ENCODE measurements at places on chromosomes 1 and 21.

DNA sequence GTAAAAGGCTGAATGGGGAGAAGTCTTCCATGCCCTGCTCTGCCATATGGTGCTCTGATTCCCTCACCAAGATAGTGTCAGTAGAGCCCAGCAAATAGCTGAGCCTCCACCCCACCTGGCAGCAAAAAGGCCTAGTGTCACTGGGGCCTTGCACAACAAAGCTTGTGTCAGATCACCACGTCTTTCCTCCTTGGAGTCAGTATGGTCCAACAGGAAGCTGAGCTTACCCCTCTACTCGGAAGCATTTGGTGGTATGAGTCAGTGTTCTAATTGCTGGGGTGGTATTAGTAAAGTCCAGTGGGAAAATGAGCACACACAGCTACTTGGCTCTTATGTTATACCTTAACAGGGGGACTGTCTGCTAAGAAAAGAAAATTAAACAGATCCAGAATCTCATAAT lies 18.7 kb upstream of the RRP15 start:
- DNase-seq = no peak

- DNase-seq = no peak
Observed at GRCh38 chr1:206133751-206134415, 16.7 kb upstream of the AVPR1B start.

GRCh38 chr1:220689666-220690065 lies 497 bp upstream of the C1orf115 start:
- no peak for DNase-seq

DNA sequence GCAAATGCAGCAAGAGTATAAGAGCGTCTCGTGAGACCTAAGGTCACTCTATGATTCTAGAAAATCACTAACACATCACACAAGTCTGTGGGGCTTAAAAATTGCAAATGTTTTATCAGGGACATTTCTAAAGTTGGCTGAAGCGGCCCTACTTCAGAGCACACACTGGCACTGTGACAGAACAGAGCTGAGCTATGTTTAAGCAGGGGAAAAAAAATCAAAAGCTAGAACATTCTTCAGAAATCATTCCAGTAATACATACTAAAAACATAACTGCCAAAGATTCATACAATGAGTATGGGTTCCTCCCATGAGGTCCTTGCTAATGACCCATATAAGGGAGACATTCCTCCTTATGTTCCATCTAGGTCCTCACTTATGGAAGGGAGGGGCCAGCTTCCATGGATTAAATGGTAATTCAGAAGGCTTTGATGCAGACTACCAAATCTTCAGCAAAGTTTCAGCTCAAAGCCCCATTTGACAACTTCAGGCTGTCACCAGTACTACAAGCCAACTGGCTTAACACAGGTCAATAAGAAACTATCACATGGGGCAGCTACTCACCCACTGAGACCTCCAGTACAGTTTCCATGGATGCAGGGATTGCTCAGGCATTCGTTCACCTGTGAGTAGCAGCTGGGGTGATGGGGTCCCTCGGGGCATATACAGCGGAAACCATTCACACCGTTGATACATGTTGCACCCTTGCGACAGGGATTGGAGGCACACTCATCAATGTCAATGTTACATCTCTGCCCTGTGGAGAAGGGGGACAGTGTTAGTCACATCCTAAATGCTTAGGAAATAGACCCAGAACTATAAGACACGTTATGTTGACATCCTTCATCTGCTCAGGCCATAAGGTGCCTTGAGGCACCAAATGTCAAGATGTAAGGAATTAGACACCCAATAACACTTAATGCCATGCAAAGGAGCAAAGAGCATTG lies 58.4 kb upstream of the ADAM30 start:
- DNase-seq = no peak

DNA sequence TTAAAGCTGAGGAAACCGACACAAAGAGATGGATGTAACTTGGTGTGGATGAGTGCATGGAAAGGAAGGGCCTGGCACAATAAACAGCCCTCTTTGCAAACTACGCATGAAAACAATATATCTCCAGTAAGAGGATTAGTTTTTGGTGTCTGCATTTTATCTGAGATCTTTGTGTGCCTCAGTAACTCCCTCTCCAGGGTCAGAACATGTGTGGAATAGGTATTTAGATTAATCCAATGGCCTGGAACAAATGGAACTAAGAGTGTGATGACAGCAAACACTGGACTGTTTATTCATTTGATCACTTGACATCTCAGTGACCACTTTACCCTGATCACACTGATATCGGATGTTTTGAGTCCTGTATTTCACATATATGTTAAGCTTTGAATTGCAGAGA lies 45.3 kb downstream of the AKNAD1 start:
- DNase-seq = no peak

DNA sequence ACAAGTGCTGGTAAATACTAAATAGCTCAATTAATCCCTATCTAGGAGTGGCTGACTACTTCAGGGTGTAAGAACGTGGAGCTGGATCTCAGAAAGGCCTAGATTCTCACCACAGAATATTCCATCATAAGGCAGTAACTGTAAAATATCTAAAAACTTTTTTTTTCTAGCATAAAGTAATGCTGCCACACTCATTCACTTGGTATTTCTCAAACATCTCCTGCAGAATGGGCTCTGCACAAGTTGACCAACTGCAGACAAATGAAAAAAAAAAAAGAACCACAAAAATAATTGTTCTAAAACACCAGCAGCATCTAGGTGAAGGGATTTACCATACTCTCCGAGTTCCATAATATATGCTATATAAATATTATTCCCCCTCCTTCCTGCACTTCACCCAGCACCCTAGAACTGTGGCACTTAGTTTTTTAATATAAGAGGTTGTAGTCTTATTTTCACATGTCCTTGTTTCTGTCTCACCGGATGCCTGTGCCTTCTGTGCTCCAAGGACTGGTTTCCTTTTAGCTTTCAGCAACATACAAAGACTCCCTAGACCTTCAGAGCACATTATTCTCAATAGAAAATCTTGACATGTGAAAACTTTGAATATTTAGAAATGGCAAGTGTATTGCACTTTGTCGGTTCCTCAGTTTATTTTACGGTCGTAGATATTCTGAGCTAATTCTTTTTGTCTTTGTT lies 8.9 kb downstream of the VSIG8 start:
- no peak for DNase-seq

GRCh38 chr1:220655961-220656740 lies 34.0 kb upstream of the C1orf115 start:
- no peak for DNase-seq

DNA sequence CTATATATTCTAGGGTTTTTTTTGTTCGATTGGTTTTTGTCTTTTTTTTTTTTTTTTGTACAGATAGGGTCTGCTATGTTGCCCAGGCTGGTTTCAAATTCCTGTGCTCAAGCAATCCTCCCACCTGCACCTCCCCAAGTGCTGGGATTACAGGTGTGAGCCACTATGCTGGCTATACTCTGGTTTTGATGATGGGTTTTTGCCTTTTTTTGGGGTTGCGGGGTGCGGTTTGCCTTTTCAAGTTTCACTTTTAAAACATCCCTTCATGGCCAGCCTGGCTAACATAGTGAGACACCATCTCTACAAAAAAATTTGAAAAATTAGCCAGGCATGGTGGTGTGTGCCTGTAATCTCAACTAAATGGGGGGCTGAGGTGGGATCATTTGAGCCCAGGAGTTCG lies 10.0 kb downstream of the KDM5B start:
- no peak for DNase-seq

DNA sequence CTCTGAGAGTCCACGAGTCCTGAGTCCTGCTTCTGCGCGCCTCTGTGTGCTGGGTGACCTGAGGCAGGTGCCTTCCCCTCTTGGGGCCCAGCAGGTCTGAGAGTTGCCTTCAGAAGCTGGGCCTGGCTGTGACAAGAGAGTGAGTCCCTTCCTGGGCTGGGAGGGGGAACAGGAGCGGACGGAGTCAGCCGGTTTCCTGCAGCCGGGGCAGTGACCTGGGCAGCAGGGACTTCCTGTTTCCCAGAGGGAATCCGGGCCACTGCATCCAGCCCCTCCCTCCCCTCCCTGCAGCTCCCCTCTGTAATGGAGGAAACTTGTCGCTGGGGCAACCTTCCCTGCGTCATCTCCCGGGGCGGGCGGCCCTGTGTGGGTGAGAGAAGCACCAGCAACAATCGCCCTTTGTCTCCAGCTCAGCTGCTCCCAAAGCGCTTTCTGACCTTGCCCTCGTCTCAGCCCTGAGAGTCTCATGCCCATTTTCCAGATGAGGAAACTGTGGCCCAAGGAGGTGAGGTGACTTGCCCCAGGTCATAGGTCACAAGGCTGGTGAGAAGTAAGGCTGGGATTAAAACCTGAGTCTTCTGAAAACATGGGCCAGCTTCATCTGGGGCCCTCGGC lies 61.1 kb downstream of the SDC3 start:
- peak; percentile 81 for DNase-seq

- no peak for DNase-seq
Observed at GRCh38 chr1:157487504-157487903, 64.8 kb downstream of the FCRL5 start.

DNA sequence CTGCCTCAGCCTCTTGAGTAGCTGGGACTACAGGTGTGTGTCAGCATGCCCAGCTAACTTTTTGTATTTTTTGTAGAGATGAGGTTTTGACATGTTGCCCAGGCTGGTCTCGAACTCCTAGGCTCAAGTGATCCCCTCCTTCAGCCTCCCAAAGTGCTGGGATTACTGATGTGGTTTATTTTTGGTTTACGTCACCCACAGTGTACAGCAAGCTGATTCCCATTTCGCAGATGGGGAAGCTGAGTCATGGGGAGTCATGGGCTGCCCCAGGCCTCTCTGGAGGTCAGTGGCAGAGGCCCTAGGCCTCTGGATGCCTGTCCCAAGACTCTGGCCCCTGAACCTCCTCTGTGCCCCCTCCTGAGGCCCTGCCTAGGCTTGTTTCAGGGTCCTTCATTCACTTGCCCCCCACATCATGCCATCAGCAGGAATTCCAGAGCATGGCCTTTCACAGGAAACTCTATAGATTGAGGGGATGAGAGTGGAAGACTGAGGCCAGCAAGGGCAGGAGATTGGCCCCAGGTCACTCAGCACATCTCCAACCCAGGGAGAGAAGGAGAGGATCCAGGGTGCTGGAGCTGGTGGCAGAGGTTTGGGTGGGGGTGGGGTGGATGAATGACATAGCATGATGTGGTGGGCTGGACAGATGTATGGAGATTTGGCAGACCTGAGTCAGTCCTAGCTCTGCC lies 266.0 kb downstream of the PTPRU start:
- DNase-seq = no peak

GRCh38 chr21:36149788-36150711 lies 6.6 kb upstream of the DOP1B start:
- DNase-seq = no peak

GRCh38 chr1:244964112-244964971 lies 100.0 kb upstream of the HNRNPU start:
- no peak for DNase-seq

DNA sequence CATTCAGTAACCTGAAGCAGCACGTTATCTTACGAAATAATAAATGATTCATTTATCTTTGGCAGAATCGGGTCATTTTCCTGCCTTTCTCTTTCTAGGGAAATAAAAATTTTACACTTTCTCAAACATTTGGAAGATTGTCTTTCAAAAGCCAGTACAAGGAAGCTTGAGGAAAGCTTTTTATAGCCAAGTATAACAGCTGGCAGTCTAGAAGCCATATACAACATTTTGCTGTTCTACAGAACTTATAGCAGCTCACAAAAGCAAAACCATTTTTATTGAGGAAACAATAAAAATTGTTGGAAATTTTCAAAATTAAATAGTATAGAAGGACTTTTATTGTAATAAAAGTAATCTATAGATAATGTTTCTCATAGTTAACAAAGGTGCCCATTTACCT lies 448.6 kb downstream of the SMYD3 start:
- DNase-seq = no peak

GRCh38 chr1:227893300-227893948 lies 54.3 kb downstream of the WNT9A start:
- DNase-seq = no peak

DNA sequence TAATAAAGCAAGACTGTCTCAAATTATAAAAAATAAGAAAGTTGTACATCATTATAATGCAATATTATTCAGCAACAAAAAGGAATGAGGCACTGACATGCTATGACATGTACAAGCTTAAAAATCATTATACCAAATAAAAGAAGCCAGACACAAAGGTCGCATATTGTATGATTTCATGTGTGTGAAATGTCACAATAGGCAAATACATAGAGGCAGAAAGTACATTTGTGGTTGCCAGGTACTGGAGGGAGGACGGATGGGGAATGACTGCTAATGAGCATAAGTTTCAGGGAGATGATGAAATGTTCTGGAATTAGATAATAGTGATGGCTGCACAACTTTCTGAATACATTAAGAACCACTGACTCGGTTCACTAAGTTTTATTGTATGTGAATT lies 73.6 kb upstream of the NBPF3 start:
- no peak for DNase-seq

- no peak for DNase-seq
Observed at GRCh38 chr1:24793447-24794129, 48.3 kb downstream of the CLIC4 start.

GRCh38 chr1:230818901-230819300 lies 49.4 kb downstream of the C1orf198 start:
- no peak for DNase-seq

DNA sequence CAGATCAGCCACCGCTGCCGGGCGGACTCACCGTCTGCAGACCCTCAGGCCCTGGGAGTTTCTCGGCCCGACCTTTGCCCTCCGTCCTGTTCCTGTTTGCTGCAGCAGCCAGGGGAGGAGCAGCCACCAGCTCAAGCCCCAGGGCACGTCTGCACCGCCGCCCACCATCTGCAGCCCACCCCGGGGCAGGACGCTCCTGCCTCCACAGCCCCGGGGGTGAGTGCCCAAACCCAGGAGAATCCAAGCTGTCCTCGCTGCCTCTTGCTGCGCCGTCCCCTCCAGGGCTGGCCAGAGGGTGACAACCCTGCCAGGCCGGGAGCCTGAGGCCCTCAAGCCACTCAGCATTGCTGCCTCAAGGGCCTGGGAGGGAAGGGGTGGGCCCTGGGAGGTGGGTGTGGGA lies 1.2 kb upstream of the SLC25A34 start:
- no peak for DNase-seq
